ENCODE measurements at places on chromosomes 2 and 18. TPM values are rescaled to one million over a fixed set of nuclear protein-coding genes. Genes with fewer than 3 reads are reported as not detected.

DNA sequence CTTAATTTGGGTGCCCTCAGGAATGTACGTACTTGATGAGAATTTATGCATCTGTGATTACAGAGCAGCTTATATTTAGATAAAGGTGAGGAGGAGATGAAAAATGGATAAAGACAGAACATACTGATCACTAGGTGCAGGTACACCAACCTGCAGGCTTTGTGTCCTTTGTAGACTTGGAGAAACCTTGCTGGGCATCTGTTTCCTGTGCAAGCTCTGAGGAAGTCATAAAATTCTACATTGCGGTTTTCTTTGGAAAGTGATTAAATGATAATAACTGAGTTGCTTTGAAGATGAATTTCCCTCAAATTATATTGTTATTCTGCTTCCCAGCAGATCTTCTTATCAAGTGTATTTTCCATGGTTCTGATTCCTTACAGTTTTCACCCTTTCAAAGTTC lies 7.7 kb downstream of the RAB27B start:
- DNase-seq: no peak

DNA sequence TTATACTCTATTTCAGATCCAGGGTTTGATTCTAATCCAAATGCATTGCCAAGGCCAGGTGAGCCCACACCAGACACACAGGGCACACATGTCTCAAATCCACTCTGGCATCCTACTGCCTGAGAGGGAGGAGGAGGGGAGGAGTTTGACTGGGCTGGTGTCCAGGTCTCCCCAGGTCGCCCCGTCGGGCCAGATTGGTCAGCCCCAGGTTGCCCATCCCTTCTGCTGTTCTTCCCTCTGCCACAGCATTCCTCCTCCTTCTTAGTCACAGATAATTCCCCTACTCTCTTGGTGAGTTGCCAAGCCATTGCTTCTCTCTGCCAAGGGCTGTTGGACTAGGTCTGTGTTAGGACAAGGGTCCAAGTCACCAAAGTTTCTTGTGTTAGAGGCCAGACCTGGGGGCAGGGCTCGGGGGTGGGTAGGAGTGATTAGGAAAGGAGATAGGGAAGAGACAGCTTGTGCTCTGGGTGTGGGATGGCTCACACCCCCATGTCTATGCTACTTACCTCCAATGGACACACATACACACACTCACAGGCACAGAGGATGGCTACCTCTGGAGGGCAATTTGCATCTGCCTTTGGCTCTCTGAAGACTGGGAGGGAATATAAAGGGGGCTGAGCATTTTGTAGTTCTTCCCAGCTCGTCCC lies 2.5 kb upstream of the EGR4 start:
- no peak for DNase-seq

- DNase-seq: no peak
Observed at GRCh38 chr2:71882949-71883472, 264.7 kb downstream of the CYP26B1 start.

- DNase-seq: no peak
Observed at GRCh38 chr2:200961674-200962073, 1.8 kb downstream of the ORC2 start.

- DNase-seq: no peak
Observed at GRCh38 chr18:59957957-59958356, 58.2 kb downstream of the PMAIP1 start.

DNA sequence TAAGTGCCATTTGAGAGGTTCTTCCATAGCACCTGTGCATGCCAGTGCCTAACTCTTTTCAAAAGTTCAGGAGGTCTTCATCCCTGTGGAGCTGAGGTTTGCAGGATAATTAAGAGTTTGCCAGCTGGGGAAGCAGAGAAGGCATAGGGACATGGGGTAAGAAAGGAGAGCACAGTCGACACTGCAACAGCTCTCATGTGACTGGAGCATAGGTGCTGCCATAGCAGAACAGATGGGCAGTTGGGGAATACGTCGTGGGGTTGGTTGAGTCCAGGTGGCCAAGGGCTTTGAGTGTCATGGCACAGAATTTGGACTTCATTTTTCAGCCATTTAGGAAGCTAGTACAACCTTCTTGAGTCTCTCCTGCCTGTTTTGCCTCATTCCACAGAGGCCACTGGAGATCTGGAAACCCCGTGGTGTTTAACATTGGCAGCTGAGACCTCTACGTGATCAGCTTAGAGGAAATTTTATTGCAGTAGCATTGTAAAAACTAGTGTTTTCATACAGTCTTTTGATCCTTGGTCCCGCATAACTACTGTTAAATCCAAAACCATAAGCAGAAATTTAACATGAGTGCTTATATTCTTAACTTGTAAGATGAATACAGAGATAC lies 65.1 kb downstream of the CRIM1 start:
- DNase-seq: no peak

GRCh38 chr18:60838677-60839076 lies 466.1 kb upstream of the MC4R start:
- no peak for DNase-seq

GRCh38 chr2:177254433-177255226 lies 9.9 kb downstream of the NFE2L2 start:
- peak; percentile 66 for DNase-seq

The SP140 gene
- total RNA-seq: 241 TPM

The NT5DC4 gene
- not detected for total RNA-seq

The UNC80 gene
- total RNA-seq: not detected
